ENCODE measurements at places on chromosomes 4 and X.

- H3K4me3 ChIP-seq = no peak overlapping the region
- H3K27me3 ChIP-seq = no peaks in the 10 kb centered on the region
- peak; percentile 17 for DNase-seq
- peaks cover 22% of the 10 kb centered on the region for H3K36me3 ChIP-seq
- H3K27ac ChIP-seq = peak overlapping the region; percentile 31
- peaks cover 24% of the 10 kb centered on the region for H3K4me1 ChIP-seq
These were observed 7.1 kb downstream of the RASL11B start for GRCh38 chr4:52869196-52869595.

GRCh38 chr4:39319676-39320075, 46.5 kb downstream of the RFC1 start:
- no peak overlapping the region for H3K4me3 ChIP-seq
- peak; percentile 15 for DNase-seq
- H3K4me1 ChIP-seq = no peaks in the 10 kb centered on the region
- H3K27ac ChIP-seq = no peak overlapping the region

- no peak overlapping the region for H3K27ac ChIP-seq
- no peaks in the 10 kb centered on the region for H3K36me3 ChIP-seq
- DNase-seq = no peak
- H3K4me1 ChIP-seq = peaks cover 8% of the 10 kb centered on the region
These were observed 107.7 kb downstream of the FAM53A start for GRCh38 chr4:1576304-1576960.

- no peaks in the 10 kb centered on the region for H3K36me3 ChIP-seq
- H3K4me3 ChIP-seq = no peak overlapping the region
- H3K4me1 ChIP-seq = peaks cover 3% of the 10 kb centered on the region
These were observed 237.8 kb downstream of the EVC2 start for GRCh38 chr4:5470318-5471198.

GRCh38 chrX:18389966-18390365, 35.4 kb upstream of the CDKL5 start:
- no peaks in the 10 kb centered on the region for H3K27me3 ChIP-seq
- H3K4me1 ChIP-seq = no peaks in the 10 kb centered on the region
- no peaks in the 10 kb centered on the region for H3K36me3 ChIP-seq
- no peak overlapping the region for H3K27ac ChIP-seq
- DNase-seq = no peak

GRCh38 chr4:81965911-81966310, 407.9 kb downstream of the HNRNPD start:
- H3K27me3 ChIP-seq = no peaks in the 10 kb centered on the region
- no peak overlapping the region for H3K4me3 ChIP-seq
- peaks cover 3% of the 10 kb centered on the region for H3K4me1 ChIP-seq

GRCh38 chrX:74536832-74537371, 77.5 kb downstream of the RLIM start:
- peak overlapping the region; percentile 54 for H3K27ac ChIP-seq
- DNase-seq = no peak
- no peaks in the 10 kb centered on the region for H3K36me3 ChIP-seq
- H3K4me3 ChIP-seq = peak overlapping the region; percentile 65

DNA sequence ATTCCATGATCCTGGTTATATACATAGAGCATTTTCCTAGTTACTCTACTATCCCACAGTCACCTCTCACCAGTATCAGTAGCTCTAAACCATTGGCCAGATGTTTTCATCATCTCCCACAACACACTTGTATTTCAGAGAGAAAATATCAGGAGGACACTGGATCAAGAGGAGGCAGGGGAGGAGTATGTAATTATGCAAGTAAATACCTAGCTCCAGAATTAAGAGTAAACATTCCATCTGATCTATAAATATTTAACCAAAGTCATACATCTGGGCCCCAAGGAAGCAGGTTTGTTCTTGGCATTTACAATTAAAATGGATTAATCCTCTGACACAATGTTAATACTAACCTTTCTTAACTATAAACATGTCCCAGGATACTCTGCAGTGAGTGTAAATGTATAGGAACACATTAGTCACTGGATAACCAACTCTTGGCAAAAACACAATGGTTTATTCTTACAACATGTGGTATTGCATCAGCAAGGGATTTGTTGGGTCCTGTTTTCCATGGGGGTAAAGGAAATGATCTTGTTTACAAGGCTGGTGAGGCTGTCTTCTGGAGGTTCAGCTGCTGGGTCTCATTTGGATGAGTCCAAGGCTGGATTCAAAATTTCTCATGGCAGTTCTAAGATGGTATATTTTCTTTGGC, 170.1 kb downstream of the ATG4A start:
- no peak overlapping the region for H3K4me3 ChIP-seq
- H3K36me3 ChIP-seq = no peaks in the 10 kb centered on the region
- H3K4me1 ChIP-seq = no peaks in the 10 kb centered on the region
- H3K27ac ChIP-seq = no peak overlapping the region
- no peak for DNase-seq

- peaks cover 4% of the 10 kb centered on the region for H3K4me1 ChIP-seq
- H3K36me3 ChIP-seq = no peaks in the 10 kb centered on the region
- no peak overlapping the region for H3K27ac ChIP-seq
- DNase-seq = no peak
- no peak overlapping the region for H3K4me3 ChIP-seq
These were observed 23.0 kb upstream of the NFKB1 start for GRCh38 chr4:102478186-102478585.

- DNase-seq = no peak
These were observed 27.9 kb upstream of the TNIP3 start for GRCh38 chr4:121192013-121192412.

DNA sequence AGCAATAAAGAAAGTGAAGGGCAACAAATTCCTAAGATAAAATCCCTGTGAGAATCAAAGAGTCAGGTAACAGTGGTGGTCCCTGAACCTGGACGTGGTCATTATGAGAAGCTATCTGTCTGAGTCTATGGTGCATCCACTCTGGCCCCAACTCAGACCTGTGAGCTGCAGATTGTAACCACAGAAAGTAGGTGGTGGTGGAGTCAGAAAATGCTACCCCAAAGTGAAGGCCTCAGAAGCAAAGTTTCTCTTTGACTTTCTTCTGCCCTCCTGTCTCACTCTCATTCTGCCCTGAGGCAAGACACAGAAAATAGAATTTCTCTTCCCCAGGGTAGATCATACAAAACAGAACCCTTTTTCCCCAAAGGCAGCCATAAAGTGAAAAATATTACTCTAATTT, 84.1 kb upstream of the NEIL3 start:
- H3K4me3 ChIP-seq = no peak overlapping the region
- H3K27me3 ChIP-seq = no peaks in the 10 kb centered on the region
- H3K27ac ChIP-seq = no peak overlapping the region
- no peaks in the 10 kb centered on the region for H3K4me1 ChIP-seq
- H3K36me3 ChIP-seq = no peaks in the 10 kb centered on the region

GRCh38 chrX:120406638-120407037, 44.7 kb downstream of the ATP1B4 start:
- H3K36me3 ChIP-seq = no peaks in the 10 kb centered on the region
- no peak overlapping the region for H3K4me3 ChIP-seq
- no peaks in the 10 kb centered on the region for H3K4me1 ChIP-seq
- no peaks in the 10 kb centered on the region for H3K27me3 ChIP-seq

DNA sequence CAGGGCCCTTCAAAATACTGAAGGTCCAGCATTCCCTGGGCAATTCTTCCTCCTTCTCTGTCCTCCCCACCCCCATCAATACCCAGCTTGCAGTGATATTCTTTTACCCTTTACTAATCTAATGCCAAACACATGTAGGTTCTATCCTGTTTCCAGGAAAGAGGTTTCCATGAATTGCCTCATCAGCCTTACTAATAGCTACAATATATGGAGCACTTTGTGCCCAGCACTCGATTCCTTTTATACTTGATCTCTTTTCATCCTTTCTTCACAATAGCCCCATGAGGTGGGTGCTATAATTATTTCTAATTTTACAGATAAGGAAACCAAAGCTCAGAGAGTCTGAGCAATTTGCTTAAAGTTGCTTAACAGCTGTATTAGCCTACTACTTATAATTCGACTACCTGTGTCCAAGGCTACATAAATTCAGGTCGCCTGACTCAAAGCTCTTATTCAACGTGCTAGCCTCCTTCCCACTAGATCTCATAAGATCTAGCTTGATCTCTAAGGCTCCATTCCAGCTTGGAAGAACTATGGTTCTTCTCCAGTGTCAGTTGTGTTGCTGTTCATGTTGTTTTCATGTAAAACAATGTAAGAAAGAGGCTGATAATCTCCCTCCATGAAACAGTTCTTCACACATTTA, 229.6 kb upstream of the PGRMC2 start:
- no peak for DNase-seq
- no peaks in the 10 kb centered on the region for H3K27me3 ChIP-seq
- peaks cover 15% of the 10 kb centered on the region for H3K4me1 ChIP-seq
- H3K36me3 ChIP-seq = no peaks in the 10 kb centered on the region
- H3K27ac ChIP-seq = peak overlapping the region; percentile 74

GRCh38 chrX:82141942-82142341, 940.0 kb downstream of the SH3BGRL start:
- no peaks in the 10 kb centered on the region for H3K36me3 ChIP-seq
- no peaks in the 10 kb centered on the region for H3K27me3 ChIP-seq
- H3K4me1 ChIP-seq = no peaks in the 10 kb centered on the region
- DNase-seq = no peak

- no peaks in the 10 kb centered on the region for H3K4me1 ChIP-seq
- no peaks in the 10 kb centered on the region for H3K27me3 ChIP-seq
- no peak overlapping the region for H3K27ac ChIP-seq
- H3K4me3 ChIP-seq = no peak overlapping the region
- H3K36me3 ChIP-seq = no peaks in the 10 kb centered on the region
These were observed 38.4 kb downstream of the SAGE1 start for GRCh38 chrX:135931644-135932487.

DNA sequence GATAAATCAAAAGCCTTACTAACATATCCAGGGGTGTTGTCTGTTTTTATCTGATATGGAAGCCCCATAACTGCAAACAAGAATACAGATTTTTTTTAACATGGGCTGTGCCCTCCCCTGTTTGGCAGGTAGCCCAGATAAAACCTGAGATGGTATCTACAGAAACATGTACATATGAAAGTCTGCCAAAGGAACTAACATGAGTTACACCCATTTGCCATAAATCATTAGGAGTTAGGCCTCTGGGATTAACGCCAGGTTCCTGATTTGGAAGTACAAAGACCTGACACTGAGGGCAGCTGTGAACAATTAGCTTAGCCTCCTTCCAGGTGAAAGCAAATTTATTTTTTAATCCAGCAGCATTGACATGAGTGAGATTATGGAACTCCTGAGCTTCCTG, 264.3 kb downstream of the TECRL start:
- H3K27me3 ChIP-seq = no peaks in the 10 kb centered on the region
- peak overlapping the region; percentile 98 for H3K27ac ChIP-seq
- DNase-seq = no peak
- peaks cover 2% of the 10 kb centered on the region for H3K36me3 ChIP-seq

GRCh38 chr4:156476359-156476758, 495.2 kb downstream of the PDGFC start:
- peak; percentile 63 for DNase-seq
- no peaks in the 10 kb centered on the region for H3K27me3 ChIP-seq
- H3K36me3 ChIP-seq = no peaks in the 10 kb centered on the region
- H3K4me3 ChIP-seq = no peak overlapping the region
- no peaks in the 10 kb centered on the region for H3K4me1 ChIP-seq

GRCh38 chrX:50798783-50799182, 15.2 kb downstream of the SHROOM4 start:
- peaks cover 24% of the 10 kb centered on the region for H3K4me1 ChIP-seq
- no peaks in the 10 kb centered on the region for H3K27me3 ChIP-seq
- DNase-seq = no peak
- no peaks in the 10 kb centered on the region for H3K36me3 ChIP-seq
- H3K4me3 ChIP-seq = no peak overlapping the region
- H3K27ac ChIP-seq = peak overlapping the region; percentile 48

- no peak overlapping the region for H3K4me3 ChIP-seq
- no peaks in the 10 kb centered on the region for H3K27me3 ChIP-seq
- H3K27ac ChIP-seq = no peak overlapping the region
- peaks cover 3% of the 10 kb centered on the region for H3K4me1 ChIP-seq
These were observed 37.8 kb downstream of the NAP1L5 start for GRCh38 chr4:88659890-88660208.

DNA sequence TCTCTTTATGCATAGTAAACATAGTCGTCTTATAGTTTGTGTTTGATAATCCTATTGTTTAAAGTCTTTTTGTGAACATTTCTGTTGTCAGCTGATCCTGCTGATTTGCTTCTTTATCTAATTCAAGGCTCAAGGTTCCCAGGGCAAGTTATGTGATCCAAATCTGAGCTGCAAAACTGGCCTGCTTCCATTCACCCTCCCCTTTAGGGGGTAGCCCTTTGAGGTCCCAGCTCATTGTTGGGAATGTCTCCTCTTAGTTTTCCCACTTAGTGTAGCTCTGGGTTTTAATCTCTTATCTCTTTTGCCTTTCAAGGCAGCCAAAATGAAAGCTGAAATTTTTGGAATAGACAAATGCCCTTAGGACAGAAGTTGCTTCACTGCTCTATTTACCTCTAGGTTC, 40.2 kb upstream of the MAGED1 start:
- no peak for DNase-seq
- H3K36me3 ChIP-seq = no peaks in the 10 kb centered on the region
- H3K27me3 ChIP-seq = no peaks in the 10 kb centered on the region
- H3K27ac ChIP-seq = no peak overlapping the region
- no peak overlapping the region for H3K4me3 ChIP-seq

DNA sequence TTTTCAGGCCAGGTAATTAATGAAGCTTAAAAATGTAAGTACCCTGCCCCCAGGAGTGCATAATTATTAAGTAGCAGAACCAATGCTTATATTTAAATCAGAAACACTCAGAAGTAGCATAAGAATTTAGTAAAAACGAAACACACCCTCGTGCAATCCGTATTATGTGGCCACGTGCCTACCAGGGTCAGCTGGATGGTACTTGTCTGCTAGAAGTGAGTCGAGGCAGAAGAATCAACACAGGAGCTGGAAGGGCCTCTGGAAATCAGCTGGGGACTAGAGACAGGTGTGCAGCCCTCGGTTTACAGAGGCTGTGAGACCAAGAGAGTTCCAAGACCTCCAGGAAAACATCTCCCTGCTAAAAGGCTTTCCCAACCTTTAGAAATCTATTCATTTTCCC, 559 bp upstream of the FAM47E start:
- peaks cover 8% of the 10 kb centered on the region for H3K4me1 ChIP-seq
- H3K36me3 ChIP-seq = no peaks in the 10 kb centered on the region
- DNase-seq = no peak
- H3K27me3 ChIP-seq = no peaks in the 10 kb centered on the region

- no peaks in the 10 kb centered on the region for H3K27me3 ChIP-seq
- H3K27ac ChIP-seq = peak overlapping the region; percentile 10
These were observed 13.8 kb upstream of the SMS start for GRCh38 chrX:21926527-21927278.

- H3K27me3 ChIP-seq = no peaks in the 10 kb centered on the region
- no peak overlapping the region for H3K27ac ChIP-seq
- no peaks in the 10 kb centered on the region for H3K4me1 ChIP-seq
- H3K36me3 ChIP-seq = no peaks in the 10 kb centered on the region
These were observed 8.5 kb downstream of the IQSEC2 start for GRCh38 chrX:53272808-53273337.

GRCh38 chr4:7335344-7336066, 99.2 kb downstream of the PSAPL1 start:
- no peak for DNase-seq
- no peak overlapping the region for H3K27ac ChIP-seq
- no peak overlapping the region for H3K4me3 ChIP-seq
- no peaks in the 10 kb centered on the region for H3K4me1 ChIP-seq
- H3K27me3 ChIP-seq = no peaks in the 10 kb centered on the region

All from trophoblast cell (in vitro differentiated cells and primary cell).